ENCODE measurements at places on chromosomes 3 and 15. TPM values are rescaled to one million over a fixed set of nuclear protein-coding genes. Genes with fewer than 3 reads are reported as not detected.

Gene MYZAP
- 0.63 TPM for total RNA-seq

Gene TTC23
- 10.0 TPM for total RNA-seq

Gene LRTM1
- total RNA-seq: not detected

Gene GASK1A
- total RNA-seq: 11.6 TPM

Gene FOXL2
- total RNA-seq: 0.31 TPM
